ENCODE measurements at places on chromosomes 16 and 17.
A peak's percentile ranks its signal among the peaks of the same experiment; 100 is the strongest.

DNA sequence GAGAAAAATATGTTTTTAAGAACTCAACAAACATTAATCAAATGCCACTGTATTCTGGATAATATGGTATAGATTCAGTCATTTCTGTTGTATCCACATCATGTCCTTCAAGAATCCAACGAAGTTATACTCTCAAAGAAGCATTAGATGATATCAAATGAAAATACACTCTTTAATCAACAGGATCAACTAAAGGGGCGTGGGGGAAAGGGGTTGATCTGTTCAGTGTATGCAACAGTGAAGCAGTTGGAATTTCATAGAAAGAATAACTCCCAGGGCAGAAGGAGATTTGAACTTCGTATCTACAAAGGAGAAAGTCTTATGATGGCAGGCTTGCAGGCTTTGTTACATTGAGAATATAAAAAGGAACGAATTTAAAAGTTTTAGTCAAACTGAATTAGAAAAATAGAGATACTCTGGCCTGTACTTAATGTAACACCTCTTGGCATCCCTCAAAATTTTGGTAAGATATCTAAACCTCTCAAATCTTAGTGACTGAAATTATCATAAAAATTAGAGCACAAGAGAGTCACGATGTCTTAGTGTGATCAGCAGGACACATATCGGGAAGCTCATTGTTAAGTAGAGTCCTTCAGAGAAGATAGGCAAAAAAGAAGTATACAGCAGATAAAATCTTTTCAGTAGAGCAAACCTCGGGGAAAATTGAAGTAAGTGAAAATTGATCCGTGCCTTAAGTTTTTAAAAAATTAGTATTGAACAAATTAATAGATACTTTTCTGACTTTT, 431.4 kb downstream of the KCNJ18 start:
- no peak for DNase-seq

- peak; percentile 88 for DNase-seq
Observed at GRCh38 chr16:48499923-48500381, 110.0 kb downstream of the N4BP1 start.

DNA sequence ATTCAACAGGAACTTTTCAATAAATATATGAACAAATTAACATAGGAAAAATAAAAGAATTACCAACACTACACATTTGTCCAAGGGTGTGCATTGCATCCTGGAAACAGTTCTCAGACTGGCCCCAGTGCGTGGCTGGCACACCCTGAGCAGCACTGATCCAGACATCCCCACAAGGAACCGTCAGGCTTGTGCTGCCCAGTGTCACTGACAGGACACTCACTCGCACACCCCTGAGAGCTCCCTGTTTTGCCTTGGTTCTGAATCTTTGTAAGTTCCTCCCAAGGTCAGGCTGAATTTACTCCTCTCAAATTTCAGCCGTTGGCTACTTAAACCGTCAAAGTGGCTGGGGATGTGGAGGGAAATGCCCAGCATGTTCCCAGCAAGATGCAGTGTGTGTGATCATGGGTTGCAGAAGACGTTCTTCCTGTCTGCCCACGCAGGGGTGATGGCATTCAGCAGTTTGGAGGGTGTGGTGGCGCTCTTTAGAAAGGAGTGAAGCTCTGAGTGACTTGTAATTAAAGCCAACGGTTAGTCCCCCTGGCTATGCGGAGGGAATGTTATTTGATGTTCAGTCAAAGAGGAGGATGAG, 1.7 kb downstream of the MT2A start:
- DNase-seq: no peak

DNA sequence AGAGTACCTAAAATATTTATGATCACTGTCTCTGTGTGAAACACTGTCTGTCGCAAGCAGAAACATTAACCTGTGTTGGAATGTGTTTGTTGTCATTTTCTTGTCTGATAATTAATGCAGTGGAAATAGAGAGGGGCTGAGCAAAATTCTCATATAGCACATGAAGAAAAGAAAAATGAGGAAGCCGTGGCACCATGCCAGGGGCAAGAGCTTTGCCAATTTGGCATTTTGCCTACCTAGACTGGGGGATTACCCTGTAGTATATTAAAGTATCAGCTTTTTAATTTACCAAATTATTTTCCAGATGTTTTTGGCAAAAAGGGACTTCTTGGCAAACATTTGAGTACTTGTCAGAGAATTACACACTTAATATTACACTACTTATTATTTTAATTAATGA, 1326.6 kb upstream of the GOT2 start:
- DNase-seq: no peak

DNA sequence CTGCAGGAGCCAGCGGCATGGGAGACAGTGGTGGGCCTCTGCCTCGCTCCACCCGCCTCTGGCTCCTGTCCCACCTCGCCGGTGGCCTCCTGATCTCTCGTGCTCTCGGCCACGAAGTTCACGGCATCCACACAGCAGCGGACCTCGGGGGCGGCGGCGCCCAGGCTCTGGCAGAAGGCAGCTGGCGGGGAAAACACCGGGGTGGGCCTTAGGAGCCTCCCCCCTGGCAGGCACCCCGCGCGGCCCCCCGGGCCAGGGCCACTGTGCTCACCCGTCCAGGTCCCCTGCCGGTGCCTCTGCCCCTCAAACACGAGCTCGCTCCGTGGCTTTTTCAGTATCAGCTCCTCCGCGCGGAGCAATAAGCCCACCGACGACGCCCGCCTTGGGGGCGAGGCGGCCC, 409 bp upstream of the C17orf107 start:
- no peak for DNase-seq

DNA sequence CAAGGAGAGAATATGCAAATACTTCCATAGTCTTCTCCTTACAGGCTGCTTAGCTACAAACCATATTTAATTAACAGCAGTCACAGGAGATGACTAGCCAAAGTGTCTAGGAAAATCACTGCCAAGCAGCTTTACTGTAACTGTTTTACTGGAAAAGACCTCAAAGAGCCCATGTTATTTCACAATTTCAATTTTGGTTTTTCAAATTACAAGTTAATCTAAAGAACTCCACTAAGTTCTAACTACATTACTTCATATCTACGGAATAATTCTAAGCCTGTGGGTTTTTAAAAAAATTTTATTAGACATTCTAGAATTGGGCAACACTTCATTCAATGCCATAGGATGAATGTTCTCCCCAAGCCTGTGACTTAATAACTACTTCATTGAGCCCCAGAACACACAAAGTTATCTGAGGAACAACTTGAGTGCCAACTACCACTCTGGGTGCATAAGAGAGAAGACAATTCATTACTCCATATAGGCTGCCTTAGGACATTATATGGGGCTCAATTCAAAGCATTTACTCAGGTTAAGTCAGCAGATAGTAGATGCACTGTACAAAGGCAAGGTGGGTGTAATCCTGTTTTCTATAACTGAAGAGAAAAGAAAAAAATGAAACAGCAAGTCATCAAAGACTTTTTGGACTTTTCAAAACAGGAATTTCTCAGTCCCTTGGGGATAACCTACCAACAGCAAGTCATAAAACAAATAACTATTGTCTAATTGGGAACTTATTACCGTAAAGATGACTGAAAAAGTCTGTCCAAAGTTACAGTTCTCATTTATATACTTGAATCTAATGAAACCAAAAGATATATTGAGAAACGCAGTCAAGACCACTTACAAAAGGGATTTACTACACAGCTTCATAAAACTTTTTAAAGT, 33.0 kb downstream of the STAT3 start:
- DNase-seq: peak; percentile 65

DNA sequence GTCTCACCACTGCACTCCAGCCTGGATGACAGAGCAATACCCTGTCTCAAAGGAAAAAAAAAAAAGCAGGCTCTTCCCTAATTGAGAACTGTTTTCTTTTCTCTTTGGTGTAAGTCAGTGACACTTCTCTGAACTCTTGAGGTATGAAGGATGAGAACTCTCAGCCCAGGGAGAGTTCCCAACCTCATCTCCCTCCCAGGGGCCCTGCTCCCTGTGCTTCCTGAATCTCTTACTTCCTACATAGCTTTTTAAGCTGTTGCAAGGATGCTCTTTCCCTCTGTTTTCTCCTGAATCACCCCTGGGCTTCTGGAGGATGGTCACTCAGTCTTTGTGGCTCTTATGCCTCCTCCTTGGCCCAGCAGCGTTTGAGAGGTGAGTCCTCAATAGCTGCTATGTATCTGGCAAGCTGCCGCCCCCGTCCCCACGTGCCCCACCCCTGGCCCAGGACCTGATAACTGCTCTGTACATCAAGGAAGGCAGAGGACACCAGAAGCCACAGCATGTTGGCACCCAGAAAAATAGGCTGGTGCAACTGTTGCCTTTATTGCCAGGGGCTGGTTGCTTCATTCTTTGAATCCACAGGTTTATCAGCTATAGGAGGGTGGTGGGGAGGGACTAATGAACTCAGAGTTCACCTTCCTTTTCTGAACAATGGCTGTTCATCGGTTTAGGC, 24.0 kb downstream of the IGF2BP1 start:
- no peak for DNase-seq

GRCh38 chr17:76775021-76775600, 37.2 kb downstream of the MFSD11 start:
- no peak for DNase-seq

- no peak for DNase-seq
Observed at GRCh38 chr16:77637940-77638339, 84.4 kb upstream of the NUDT7 start.

- no peak for DNase-seq
Observed at GRCh38 chr16:74461826-74462225, 40.5 kb upstream of the CLEC18B start.

GRCh38 chr16:1194665-1195392, 30.2 kb downstream of the TPSG1 start:
- DNase-seq: no peak
